Activated CD8-positive, alpha-beta T cell treated with anti-CD3 and anti-CD28 coated beads for 36 hours (primary cell): ENCODE measurements at places on chromosomes 11 and 22. TPM values are rescaled to one million over a fixed set of nuclear protein-coding genes. Genes with fewer than 3 reads are reported as not detected.

GRCh38 chr11:21564095-21564494, 628.8 kb upstream of the ANO5 start:
- no peak for DNase-seq

DNA sequence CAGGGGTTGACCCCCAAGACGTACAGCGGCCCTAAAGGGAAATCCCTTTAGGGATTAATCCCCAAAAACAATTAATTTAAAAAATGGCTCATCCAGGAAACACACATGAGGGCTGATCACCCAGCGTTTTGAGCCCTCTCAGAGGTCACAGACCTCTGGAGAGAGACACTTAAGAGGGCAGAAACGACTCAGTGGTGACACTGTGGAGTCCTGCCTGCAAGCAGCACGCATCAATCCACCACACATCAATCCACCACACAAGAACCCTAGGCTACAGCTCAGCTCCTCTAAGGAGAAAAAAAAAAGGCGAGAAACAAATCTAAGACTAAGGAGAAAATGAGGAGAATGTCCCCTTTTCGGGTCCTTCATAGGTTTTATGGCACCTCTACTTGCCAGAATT, 12.5 kb upstream of the SELENOH start:
- no peak for DNase-seq

- DNase-seq: peak; percentile 48
Observed at GRCh38 chr11:118012083-118012669, 26.0 kb downstream of the IL10RA start.

- peak; percentile 32 for DNase-seq
Observed at GRCh38 chr22:44085743-44086270, 61.7 kb downstream of the PARVB start.

DNA sequence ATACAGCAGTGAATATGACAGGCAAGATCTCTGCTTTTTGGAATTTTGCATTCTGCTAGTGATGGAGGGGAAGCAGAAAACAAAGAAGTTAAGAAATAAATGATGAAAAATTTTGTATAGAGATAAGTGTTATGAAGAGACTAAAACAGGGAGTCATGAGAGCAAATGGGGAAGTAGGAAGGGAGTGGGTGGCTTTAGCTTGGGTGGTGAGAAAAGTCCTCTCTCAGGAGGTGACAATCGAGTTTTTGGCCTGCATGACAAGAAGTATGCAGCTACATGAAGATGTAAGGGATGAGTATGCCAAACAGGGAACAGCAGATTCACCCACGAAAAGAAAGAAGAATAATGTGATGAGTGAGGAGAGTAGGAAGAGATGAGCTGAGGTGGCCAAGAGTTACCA, 80.7 kb upstream of the MPPED2 start:
- DNase-seq: no peak

ALDH3B1 gene
- 0.11 TPM for total RNA-seq

DNA sequence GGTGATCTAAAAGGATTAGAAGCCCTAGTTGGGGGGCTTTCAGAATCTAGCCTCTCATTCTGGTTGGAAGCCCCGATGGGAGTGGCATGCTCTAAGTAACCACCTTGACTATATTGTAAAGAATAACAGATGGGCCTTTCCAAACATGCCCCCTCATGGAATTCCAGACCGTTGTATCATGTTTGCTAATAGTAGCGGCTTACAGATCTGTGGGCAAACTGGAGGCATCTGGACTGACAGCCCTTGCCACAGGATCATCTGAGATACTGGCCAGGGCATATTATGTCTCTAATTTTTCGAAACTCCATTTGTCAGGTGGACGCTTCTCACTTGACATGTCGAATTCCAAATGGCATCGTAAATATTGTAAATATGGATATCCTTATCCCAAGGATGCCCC, 10.5 kb downstream of the APIP start:
- DNase-seq: no peak

DNA sequence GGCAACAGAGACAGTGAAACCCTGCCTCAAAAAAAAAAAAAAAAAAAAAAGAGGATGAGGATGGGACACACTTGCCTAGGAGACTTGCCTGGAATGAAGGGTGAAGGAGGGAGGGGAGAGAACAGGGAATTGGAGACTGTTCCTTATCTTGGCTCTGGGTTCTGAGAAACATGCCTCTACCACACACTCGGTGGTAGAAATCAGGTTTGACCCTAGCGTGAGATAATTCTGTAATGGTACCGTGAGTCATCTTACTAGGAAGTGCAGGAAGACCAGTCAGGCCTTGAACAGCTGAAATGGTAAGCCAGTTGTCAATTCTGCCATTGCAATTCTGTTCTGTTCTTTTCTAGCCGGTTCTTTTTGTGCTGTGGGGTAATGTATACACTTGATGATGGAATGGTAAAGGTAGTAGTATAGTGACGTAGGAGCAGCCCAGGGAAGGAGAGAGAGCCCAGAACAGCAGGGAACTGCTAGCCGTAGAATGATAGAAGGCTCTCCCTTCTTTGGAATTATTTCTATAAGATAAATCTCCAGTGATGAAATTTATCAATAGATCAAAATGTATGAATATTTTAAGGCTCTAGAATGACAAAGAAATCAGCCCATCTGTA, 3.9 kb upstream of the AMBRA1 start:
- no peak for DNase-seq

DEUP1 gene
- not detected for total RNA-seq

SUSD2 gene
- total RNA-seq: 0.65 TPM

OR52M1 gene
- not detected for total RNA-seq

- no peak for DNase-seq
Observed at GRCh38 chr11:109148669-109149068, 273.3 kb upstream of the C11orf87 start.

GRCh38 chr22:23037429-23038333, 32.6 kb upstream of the GNAZ start:
- DNase-seq: no peak

DNA sequence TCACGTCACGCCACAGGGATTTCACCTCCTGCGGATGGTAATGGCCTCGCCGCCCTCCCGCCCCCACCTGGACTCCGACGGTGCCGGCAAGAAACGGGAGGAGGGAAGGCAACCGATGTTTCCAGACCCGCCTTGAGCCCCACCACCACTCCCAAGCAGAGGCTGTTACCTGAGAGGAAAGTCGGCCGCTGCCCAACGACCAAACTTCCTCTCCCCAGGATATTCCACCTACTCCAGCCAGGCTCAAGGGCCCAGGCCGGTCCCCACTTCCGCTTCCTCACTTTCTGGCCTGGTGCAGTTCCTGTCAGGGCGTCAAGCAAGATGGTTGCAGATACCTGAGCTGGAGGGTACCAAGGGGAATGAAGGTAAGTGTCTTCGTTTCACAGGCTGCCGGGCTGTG, at the start of gene ENTHD1:
Gene ENTHD1, minus strand, starts transcription at position 235 of the 400 bp plus-strand sequence. CDS start 6,012 bp downstream, outside the sequence.
- DNase-seq: no peak

DNA sequence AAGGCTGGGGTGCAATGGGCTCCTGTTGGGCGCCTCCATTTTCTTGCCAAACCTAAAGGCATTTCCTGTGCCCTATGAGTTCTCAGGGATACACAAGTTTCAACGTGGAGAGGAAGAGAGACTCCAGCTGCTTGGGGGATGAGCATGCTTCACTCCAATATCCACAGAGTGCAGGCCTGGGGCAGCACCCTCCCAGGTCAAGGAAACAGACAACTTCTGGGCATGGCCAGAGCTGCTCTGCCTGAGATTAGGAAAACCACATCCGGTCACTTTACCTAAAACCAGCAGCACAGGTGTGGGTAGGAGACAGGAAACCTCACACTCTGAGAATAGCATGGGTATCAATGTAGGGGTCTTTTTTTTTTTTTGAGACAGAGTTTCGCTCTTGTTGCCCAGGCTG, 28.7 kb downstream of the TMEM184B start:
- no peak for DNase-seq

DNA sequence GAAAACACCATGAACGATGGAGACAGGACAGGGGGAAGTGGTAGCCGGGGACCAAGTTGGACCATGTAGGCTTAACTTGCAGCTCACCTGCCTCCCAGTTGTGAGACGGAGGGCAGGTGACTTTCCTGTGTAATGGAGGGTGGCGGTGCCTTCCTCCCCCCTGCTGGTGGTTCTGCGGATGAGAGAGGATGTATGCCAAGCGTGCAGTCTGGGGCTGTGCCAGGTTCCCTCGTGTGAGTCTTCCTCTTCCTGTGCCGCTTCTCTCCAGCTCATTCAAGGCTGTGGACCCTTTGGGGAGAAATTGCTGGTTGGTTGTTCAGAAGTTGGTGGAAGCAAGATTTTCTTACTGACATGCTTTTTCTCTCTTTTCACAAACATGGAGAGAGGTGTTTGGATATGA, 35.1 kb downstream of the MPPED1 start:
- DNase-seq: no peak

GAS2 gene
- total RNA-seq: 2.6 TPM

ZP1 gene
- not detected for total RNA-seq

CLDN5 gene
- not detected for total RNA-seq

- no peak for DNase-seq
Observed at GRCh38 chr11:86797133-86797532, 3.2 kb upstream of the PRSS23 start.

KRTAP5-1 gene
- not detected for total RNA-seq

GRCh38 chr11:68142028-68142412, 20.8 kb upstream of the CHKA start:
- peak; percentile 87 for DNase-seq

GRCh38 chr11:2577991-2578928, 121.5 kb downstream of the KCNQ1OT1 start:
- DNase-seq: no peak

PNPLA5 gene
- total RNA-seq: not detected

GAL3ST3 gene
- 1.0 TPM for total RNA-seq

GRCh38 chr11:8631395-8632118, 37.5 kb upstream of the STK33 start:
- no peak for DNase-seq

DNA sequence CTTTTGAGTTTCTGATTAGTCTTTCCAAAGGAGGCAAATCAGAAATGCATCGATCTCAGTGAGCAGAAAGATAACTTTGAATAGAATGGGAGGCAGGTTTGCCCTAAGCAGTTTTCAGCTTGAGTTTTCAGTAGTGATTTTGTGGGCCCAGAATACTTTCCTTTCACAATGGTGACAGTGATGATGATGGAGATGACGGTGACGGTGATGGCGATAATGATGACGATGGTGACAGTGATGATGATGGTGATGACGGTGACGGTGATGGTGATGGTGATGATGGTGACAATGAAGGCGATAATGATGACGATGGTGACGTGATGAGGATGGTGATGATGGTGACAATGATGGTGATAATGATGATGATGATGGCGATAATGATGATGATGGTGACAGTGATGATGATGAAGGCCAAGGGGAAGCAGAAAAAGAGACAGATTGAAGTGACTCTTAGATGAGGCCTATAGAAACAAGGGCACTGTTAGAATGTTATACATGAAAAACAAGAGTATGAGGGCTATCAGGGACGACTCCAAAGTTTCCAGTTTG, 153.4 kb upstream of the B3GAT1 start:
- DNase-seq: no peak

SEC14L3 gene
- not detected for total RNA-seq

DNA sequence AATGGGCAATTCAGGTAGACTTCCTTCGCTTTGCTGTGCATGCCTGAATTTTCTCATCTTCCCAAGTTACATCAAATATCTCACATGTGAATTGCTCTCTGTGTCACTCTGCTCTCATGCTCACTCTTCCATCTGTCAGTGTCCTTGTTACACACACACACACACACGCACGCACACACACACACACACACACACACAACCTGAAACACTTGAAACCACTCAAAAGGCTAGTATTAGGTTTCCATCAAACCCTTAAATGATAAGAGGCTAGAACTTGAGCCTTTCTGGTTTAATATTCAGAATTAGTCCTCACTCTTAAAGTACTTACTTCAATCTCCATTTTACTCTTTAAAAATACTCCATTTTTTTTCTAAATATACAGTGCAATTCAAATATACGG, 282.4 kb downstream of the C11orf87 start:
- DNase-seq: no peak

PANX1 gene
- 11.4 TPM for total RNA-seq

SMC1B gene
- total RNA-seq: 1.8 TPM

GRCh38 chr11:35158701-35159510, 19.9 kb downstream of the CD44 start:
- DNase-seq: no peak

GRCh38 chr22:40764763-40765441, 54.2 kb downstream of the SLC25A17 start:
- peak; percentile 53 for DNase-seq

GRCh38 chr22:21766691-21767462, 31.3 kb upstream of the YPEL1 start:
- peak; percentile 90 for DNase-seq
